ENCODE measurements at places on chromosomes 5 and 9.

DNA sequence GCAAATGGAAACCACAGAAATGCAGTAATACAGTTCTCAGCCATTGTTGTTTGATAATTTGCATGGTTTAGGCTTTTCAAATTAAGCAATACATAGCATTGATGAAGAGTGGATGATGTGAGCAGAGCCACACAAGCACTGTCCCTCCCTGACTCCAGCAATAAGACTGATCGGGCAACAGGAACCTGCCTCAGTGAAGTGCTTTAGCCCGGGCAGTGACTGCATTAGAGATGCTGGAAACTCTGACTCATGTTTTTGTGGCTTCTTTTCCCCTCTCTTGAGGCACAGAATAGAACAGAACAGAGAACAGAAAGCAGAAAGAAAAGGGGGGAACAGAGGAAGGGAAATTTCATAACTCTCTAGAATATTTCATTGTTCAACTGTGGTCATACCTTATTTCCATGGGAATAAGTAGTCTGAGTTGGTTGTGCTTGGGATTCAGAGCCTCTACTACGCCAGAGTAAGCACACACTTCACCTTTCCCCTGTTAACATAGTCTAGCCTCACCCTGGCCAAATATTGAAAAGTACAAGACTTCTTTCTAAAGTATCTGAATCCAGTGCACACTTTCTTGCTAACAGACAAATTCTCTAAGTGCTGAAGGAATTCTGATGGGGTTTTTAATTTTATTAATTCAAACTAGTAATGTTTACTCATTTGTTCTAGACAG is 164.8 kb upstream of the VCAN start:
- no peak for DNase-seq

- no peak for DNase-seq
Observed at GRCh38 chr5:138819081-138819480, 56.1 kb downstream of the LRRTM2 start.

DNA sequence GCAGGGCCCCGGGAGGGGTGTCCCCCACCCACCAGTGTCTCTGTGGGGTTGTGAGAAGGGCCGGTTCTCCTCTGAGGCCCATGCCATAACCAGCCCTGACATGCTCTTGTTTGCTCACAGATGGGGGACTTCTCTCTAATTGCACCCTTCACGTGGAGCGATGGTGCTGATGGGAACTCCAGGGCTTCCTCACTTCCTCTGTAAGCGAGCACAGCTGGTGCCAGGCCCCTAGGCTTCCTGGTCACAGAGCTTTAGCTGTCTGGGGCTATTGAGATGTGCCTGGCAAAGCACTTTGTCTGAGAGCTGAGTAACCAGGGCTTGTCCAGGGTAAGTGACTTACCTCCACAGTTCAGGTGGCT is 36.4 kb downstream of the PHF2 start:
- DNase-seq: no peak

- no peak for DNase-seq
Observed at GRCh38 chr5:150661821-150662596, 958 bp downstream of the MYOZ3 start.

GRCh38 chr5:60521376-60522291 is 178.3 kb downstream of the DEPDC1B start:
- DNase-seq: no peak

GRCh38 chr9:78366827-78367226 is 69.9 kb downstream of the PSAT1 start:
- DNase-seq: no peak

- DNase-seq: no peak
Observed at GRCh38 chr5:84080908-84081307, 303.8 kb downstream of the EDIL3 start.

GRCh38 chr9:134056483-134057306 is 11.1 kb downstream of the BRD3 start:
- DNase-seq: no peak

GRCh38 chr5:16152601-16153568 is 26.7 kb downstream of the MARCHF11 start:
- DNase-seq: no peak

- no peak for DNase-seq
Observed at GRCh38 chr9:130499804-130500263, 55.1 kb downstream of the ASS1 start.

DNA sequence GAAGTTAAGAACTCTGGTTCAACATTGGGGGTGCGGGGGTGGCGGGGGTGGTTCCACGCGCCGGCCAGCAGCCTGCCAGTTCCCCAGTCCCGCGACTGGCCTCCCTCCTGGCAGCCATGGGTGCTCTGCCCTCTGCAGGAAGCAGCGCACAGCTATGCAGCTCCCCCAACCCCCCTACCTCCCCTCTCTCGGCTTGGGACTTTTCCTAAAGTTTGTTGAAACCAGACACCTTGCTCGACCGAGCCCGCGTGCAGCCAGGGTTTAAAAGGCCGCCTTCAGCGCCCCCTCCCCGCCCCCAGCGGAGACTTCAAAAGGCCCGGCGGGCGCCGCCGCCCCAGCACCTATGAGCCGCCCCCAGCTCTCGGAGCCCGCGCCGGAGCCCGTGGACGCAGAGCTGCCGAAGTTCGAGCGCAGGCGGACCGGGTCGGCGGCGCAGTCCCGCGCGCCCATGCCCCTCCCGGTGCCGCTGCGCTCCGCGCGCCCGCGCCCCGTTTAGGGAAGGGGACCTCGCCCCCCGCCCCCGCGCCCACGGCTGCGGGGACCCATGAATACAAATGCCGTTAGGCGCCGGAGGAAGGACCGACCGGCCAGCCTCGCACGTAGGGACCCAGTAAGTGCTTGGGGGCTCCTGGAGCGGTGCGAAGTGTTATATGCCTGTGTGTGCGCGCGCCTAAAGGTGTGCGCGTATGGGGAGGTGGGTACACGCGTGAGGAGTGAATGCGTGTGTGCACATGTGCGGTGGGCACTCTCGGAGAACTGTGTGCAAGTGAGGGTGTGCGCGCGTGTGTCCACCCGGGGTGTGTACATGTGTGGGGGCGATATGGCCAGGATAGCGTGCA is 1.4 kb upstream of the COL27A1 start:
- DNase-seq: no peak

DNA sequence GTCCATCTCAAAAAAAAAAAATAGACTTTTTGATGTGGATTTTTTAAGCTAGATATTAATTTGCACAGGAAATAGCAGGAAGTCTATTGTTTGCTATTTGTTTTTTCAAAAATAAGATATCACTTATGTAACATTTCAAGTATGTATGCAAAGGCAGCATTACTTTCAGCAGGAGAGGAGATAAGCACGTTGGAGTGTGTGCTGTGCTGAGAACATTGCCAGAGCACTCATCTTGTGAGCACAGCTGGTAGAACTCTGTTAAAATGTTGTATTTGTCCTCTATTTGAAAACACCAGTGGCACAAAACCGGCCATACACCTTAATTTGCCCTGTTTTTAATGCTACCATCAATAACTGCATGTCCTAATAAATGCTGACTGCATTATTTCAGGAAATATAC is 1061.9 kb upstream of the CDH18 start:
- peak; percentile 27 for DNase-seq

GRCh38 chr5:73857446-73857845 is 231.4 kb downstream of the ARHGEF28 start:
- DNase-seq: no peak

DNA sequence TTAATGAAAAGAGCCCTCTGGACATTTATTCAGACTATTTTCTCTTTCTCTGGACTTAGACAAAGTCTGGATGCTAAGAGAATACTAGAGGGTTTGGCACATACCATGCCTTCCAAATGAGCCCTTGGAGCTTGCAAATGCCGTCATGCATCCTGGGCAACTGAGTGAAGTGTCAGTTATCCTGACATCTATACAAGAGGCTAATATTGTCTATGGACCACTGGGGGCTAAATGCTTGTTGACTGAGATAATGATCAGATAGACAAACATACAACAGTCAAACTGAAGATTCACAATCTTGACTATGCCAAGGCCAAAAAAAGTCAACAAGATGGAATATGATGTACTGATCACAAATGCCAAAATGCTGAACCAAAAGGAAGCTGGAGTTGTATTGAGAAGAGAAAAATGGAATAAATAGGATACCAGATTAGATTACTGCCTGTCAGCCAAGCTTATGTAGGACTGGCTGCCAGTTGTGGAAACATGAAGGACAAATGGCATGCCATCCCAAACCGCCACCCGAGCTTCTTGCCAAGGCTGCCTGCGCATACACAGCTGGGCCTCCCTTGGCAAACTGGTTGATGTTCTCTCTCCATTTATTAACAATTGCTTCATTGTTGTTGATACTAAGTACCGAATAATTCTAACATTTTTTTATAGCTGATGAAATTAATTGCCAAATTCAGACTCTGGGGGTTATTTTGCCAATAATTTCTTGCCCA is 240.1 kb upstream of the GRAMD2B start:
- no peak for DNase-seq

GRCh38 chr9:93031629-93032430 is 26.7 kb upstream of the SUSD3 start:
- DNase-seq: no peak

DNA sequence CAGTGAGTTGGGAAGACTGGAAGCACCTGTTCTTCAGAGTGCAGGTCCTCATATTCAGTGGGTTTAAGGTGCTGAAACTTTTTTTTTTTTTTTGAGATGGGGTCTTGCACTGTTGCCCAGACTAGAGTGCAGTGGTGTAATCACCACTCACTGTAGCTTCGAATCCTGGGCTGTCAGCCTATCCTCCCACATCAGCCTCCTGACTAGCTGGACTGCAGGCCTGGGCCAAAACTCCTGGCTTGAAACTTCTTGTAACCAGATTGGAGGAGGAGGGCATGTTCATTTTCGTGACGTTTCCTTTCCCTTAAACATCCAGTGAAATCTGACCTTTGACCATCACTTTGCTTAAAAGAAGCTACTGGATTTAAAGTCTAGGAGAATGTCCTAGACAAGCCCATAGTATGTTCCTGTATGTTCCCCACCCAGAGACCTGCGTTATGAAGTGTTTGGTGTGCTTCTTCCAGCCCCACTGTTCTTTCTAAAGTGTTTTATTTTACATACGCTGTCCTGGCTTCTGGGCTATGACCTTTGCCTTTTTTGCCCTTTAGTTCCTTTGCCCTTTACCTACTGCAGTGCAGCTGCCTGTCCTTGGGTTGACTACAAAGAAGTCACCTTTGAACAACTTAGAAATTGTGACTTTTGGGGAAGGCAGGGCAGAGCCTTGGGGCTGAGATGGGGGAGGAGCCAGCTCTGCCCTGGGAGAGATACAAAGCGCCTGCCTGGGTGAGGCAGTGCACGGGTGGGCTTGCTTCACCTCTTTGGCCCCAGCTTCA is 18.4 kb downstream of the TENT4A start:
- DNase-seq: no peak

DNA sequence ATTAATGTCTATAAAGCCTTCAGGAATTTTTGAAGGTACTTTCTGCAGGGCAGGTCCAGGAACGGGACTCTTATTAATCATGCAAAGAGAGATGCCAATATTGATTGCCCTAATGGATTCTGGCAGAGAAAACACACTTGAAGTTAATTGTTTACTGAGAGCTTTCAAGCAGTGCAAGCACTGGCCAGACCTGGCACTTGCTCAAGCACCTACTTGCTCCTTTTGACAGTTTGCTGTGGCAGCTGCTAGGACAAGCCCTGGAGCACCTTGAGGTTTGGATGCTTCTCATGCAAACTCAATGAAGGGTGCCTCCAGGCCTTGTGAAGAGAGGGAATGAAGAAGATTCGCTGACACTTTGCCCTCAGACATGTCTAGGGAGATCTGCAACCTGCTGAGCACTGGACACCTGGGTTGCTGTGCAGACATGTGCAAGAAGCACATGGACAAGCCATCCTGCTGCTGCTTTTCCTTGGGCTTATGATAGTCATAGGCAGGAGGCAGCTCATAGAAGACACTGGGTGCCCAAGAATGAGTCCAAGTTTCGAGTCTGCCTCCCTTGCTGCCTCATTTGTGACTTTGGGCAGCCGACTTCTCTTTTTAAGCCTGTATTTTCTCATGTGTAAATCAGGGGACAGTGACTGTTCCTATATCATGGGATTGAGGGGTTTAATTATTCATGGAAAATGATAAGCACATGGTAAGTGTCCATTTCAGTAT is 88.8 kb upstream of the EQTN start:
- peak; percentile 66 for DNase-seq

DNA sequence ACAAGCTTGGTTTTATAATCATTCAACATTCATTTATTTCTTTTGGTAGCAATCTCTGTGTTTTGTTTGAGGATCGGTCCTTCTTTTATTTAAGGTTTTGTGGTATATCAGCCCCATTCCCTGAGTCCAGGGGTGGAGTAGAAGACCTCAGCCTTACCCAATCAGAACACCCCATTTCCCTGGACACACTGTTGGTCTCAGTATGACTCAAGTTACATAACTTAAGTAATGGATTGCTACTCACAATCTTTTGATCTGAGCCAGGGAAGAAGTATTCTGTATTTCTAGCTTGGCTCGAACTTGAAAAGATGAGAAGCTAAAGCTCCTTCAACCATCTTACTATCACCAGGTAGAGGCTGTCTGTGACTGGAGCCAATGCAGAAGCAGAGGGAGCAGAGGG is 175.2 kb upstream of the HAPLN1 start:
- no peak for DNase-seq

DNA sequence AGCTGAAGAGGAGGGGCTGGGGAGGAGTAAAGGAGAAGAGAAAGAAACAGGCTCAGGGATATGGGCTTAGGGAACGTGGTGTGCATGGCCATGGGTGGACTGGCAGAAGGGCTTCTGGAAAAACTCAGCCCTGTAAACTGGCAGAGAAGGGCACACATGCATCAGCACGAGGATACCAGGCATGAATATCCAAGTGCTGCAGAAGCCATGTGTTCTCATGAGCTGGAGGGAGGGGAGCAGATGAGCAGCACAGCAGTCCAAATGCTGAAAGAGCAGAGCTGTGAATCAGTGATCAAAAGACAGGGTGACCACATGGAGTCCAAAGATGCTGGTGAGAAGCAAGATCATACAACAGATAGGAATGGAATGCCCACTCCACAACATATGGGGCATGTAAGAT is 72.3 kb downstream of the SEMA5A start:
- DNase-seq: no peak

GRCh38 chr5:33398501-33398900 is 42.3 kb upstream of the TARS1 start:
- DNase-seq: no peak

DNA sequence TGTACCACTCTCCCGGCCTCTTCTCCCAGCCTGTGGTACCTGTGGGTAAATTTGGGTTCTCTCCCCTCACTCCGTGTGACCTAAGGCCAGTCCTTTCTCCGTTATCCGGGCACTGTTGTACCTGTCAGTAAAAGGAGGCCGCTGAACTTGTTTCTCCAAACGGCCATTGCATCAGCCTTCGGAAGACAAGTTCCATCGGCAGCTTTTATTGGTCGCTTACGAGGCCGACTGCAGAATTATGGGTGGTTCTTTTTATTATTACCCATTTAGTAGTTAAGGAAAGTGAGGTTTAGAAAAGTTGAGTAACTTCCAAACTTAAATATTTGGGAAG is 558 bp downstream of the GRPEL2 start:
- no peak for DNase-seq

DNA sequence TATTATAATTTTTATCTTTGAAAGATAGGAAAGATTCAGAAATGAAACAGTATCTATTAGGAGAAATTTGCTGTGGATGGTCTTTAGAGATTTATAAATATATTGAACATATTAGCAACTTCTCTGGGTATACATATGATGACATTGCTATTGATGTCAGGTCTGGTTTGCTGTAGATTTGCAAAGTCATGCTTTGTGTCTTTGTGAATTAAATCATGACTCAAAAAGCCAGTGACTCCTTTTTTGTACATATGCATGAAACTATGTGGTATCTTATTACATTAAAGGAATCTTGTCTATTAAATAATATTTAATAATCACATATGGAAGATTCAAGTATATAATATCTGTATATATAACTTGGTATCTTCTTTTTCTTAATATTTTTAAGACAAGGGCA is 141.9 kb downstream of the ST8SIA4 start:
- DNase-seq: no peak

- DNase-seq: no peak
Observed at GRCh38 chr5:180366326-180366725, 13.2 kb upstream of the GFPT2 start.
